Stimulated activated CD4-positive, alpha-beta T cell treated with anti-CD3 and anti-CD28 coated beads, Interleukin-4, amount 100 ng/mL, for 4 hours (primary cell): ENCODE measurements at places on chromosomes 13 and 19.

GRCh38 chr13:39037410-39037879 lies 444 bp downstream of the PROSER1 start:
- DNase-seq: peak; percentile 40

DNA sequence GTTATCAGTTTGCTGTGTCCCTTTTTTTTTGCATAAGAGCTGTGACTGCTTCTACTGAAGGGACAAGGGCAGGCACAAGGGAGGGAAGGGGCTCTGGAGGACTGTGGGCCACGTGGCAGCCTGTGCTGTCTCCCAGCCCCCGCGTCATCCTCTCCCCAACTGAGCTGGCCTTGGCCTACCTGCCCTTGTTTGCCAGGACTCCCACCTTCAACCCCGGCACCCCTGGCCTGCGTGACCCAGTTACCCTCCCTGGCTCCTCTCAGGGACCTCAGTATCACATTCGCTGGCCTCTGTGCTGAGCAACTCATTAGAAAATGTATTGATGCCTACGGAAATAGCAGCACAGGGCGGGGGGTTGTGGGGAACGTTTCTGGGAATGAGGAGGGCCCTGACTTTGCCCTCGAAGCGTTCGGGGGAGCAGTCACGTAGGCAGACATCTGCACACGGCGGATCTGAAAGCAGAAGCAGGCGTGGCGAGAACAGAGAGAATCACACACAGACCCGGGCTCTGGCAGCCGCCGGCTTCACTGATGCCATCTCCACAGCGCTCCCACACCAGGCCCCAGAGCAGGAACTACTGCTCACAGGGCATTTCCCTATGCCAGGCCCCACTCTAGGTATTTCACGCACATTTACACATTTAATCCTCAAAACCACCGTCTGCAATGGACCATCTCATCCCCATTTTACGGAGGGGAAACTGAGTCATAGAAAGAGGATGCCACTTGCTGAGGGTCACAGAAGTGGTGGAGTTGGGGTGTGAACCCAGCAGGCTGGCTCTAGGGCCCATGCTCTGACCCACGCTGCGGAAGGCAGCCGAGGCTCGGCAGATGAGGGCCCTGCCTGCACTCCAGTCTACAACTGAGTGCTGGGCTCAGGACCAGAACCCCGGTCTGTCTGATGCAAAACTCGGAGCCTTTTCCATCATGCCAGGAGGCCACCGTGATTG lies 5.7 kb upstream of the ATF5 start:
- no peak for DNase-seq

DNA sequence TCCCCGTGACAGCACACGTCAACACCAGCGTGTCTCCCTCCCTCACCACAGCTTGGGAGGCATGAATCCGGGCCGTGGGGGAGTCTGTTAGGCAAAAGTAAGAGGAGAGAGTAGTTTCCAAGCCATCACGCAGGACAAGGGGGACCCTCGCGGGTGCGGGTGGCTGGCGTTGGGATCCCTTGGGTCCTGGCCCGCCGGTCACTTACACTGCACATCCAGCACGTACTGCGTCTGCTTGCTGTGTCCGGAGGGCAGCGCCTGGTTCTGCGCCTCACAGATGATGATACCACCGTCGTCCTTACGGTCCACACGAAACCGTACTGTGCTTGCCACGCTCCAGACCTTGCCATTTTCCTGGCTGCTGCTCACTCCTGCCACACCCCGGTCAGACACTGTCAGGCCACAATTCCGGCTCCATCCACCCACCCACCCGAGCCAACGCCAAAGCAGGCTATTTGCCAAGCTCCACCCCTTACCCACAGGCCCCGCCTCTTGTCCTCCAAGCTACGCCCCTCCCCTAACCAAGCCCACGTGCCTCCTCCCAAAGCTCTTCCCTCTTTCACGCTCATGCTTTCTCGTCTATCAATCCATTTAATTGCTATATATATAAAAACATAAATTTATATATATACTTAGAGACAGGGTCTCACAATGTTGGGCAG lies 6.6 kb upstream of the ZNF428 start:
- no peak for DNase-seq

GRCh38 chr13:54194233-54195024 lies 1165.8 kb downstream of the OLFM4 start:
- DNase-seq: no peak

GRCh38 chr13:56988543-56988942 lies 152.2 kb upstream of the PRR20A start:
- no peak for DNase-seq

DNA sequence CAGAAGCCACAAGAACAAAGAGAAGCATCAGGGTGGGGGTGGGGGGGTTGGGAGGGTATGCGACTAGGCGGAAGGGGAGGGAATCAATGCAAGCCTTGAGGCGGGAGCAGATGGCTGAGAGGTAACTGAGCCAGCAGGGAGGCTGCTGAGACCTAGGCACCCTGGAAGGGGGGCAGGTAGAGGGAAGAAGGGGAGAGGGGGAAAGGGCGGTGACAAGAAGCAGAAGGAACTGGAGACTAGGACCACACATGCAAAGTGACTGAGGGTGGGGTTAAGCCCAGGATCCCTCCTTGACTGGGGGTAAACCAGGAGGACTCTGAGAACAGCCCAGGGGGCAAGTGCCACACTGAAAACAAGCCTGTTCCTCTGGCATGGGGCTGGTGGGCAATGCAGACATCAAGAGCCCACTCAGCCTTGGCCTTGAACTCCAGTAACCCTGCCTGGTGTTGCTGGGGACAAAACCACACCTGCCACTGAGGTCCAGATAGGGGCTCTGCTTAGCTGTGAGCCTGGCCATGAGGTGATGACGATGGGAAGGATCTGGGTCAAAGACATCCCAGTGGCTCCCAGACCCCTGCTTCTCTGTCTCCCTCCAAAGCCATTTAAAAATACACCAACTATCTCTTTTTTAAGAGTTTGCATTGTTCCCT lies 20.3 kb downstream of the OPA3 start:
- DNase-seq: no peak

DNA sequence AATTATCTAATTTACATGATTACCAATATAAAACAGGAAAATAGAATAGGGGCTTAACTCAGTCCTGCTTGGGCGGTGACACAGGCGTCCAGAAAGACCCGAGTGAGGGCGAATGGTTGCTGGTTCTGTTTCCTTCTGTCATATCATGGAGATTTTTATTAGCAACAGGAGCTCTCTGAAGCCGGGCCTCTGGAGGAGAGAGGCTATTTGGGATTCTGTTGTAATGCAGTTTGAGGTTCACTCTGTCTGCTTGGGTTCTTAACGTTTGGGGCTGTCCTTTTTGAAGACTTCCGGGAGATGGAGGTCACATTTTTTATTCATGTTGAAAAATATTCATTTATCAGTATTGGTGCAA lies 115.7 kb upstream of the ZNF536 start:
- DNase-seq: no peak

DNA sequence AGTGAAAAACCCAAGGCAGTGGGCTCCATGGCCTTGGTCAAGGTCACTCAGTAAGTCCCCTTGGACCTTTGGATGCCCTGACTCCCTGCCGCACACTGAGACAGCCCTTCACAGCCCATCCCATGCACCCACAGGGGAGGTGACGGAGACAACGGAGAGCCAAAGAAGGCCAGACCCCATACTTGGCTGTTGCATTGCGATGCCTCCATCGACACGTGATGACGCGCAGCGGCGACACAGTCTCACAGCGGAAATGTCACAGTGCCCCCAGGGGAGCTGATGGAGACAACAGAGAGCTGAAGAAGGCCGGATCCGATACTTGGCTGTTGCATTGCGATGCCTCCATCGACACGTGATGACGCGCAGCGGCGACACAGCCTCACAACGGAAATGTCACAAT lies 282.4 kb downstream of the TEX29 start:
- no peak for DNase-seq

GRCh38 chr19:33868788-33869412 lies 72.2 kb downstream of the KCTD15 start:
- no peak for DNase-seq

DNA sequence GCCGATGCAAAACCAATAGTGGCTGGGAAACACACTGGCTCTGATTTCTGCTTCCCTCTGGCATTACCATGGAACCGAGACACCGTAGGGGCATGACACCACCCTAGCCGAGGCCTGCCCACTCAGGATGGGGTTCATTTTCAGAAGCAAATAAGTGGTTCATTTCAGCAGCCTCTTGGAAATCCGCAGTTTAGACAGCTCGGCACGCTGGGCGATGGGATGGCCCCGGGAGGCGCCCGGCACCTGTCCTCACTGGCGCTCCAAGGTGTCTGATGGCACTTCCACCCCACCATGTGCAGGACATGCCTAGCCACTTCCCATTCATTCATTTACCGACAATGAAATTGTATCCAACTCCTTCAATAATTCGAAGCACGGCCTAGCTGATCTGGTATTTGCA lies 33.8 kb downstream of the KLF2 start:
- DNase-seq: no peak

- no peak for DNase-seq
Measured at GRCh38 chr19:58578012-58578925, 5.1 kb upstream of the MZF1 start.

GRCh38 chr13:19984430-19985218 lies 26.1 kb downstream of the ZMYM2 start:
- no peak for DNase-seq

DNA sequence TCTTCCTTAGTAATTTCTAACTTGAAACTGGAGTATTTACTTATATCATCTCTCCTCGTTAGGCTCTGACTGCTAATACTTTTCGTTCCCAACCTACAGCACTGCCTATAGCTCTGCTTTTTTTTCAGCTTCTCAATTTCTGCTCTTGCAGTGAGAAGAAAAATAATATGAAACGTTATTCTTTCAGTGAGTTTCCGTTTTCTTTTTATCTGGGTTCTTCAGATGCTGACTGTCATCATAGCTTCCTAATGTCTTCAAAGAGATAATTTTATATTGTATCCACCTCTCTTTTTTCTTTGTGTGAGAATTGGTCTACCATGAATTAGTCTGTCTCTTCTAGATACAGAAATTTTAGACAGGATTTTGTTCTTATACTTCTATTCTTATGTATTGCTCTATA lies 454.9 kb downstream of the LMO7 start:
- DNase-seq: no peak

DNA sequence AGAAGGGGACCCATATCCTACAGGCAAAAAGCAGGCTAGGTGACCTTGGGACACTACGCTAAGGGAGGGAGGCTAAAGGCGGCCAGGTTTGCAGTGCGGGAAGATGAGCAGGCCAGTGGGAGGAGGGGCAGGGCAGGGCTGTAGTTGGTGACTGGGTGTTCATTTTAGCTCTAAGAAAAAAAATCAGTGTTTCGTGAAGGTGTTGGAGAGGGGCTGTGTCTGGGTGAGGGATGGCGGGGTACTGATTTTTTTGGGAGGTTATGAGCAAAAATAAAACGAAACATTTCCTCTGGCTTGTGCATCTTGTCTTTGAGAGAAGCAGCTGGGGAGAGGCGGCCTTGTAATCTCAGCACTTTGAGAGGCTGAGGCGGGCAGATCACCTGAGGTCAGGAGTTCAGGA lies 4.3 kb upstream of the NUP62 start:
- DNase-seq: no peak

GRCh38 chr19:45975306-45976070 lies 1.8 kb upstream of the NOVA2 start:
- no peak for DNase-seq

DNA sequence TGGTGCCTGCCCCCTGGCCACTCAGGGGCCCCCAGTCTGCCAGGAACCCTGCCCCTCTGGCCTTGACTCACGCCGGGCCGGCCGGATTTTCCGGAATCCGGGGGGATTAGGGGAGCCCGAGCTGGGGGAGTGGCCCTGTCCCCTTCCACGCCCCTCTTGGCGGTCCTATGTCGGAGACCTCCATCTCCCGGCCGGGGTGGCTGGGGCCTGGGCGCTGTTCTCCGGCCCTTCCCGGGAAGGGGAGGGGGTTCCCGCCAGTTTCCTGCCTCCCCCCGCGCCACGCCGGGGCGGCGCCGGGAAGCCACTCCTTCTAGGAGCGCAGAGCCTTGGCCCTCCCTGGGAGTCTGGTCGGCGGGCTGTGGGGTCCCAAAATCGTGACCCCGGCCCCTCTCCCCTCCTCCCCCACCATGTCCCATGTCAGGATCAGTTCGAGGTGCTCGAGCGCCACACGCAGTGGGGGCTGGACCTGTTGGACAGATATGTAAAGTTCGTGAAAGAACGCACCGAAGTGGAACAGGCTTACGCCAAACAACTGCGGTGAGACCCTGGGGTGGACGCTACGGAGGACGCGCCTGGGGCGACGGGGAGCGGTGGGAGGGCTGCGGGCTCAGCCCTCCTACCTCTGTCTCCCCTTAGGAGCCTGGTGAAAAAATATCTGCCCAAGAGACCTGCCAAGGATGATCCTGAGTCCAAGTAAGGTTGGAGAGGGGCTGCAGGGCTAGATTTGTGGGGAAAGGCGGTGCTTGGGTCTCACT lies 1.3 kb downstream of the TRIP10 start:
- no peak for DNase-seq
